ENCODE measurements at places on chromosomes 4 and X.

GRCh38 chr4:121796283-121796682, 4.8 kb upstream of the EXOSC9 start:
- no peak for DNase-seq

DNA sequence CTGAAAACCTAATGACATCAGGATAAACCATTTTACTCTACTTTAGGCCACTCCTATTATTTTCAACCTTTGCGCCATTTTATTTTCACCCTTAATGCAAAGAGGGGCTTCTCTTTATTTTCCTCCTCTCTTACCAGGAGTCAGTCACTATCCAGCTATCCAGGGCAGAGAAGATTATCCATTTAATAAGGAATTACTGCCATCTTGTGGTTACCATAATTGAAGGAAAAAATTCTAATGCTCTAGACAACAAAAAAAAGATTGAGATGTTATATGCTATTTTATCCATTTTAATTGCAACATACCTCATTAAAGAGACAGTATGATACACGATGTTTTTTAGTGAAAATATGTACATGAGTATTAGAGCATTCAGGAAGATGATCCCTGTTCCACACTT, 514.5 kb upstream of the FAM241A start:
- DNase-seq, result no peak

DNA sequence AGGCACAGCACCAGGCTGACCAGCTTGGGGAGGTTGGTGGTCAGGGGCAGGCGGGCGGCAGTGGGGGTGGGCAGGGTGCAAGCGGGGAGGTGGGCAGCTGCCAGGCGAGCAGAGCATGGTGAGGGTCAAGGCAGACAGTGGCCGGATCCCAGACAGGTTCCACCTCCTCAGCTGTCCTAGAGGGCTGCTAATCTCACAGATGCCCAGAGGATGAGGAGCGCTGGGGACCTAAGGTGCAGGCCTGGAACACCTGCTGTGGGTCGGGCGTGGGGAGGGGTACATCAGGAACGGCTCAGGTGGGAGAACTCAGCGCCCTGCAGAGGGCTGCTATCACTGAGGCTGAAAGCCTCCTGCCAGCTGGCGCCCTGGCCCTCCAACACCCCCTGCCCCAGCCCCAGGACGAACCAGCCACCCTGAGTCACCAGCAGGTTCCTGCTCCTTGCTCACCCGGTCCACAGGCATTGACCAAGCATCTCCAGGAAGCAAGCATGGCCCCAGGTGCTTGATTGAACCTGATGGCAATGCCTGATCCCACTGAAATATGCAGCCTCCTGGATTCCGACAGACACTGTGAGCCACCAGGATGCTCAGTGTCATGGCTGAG, 28.4 kb upstream of the C4orf50 start:
- DNase-seq, result no peak

GRCh38 chr4:69848028-69848427, 11.9 kb downstream of the SULT1E1 start:
- DNase-seq, result no peak

GRCh38 chrX:65607070-65607742, 60.2 kb upstream of the MSN start:
- no peak for DNase-seq

DNA sequence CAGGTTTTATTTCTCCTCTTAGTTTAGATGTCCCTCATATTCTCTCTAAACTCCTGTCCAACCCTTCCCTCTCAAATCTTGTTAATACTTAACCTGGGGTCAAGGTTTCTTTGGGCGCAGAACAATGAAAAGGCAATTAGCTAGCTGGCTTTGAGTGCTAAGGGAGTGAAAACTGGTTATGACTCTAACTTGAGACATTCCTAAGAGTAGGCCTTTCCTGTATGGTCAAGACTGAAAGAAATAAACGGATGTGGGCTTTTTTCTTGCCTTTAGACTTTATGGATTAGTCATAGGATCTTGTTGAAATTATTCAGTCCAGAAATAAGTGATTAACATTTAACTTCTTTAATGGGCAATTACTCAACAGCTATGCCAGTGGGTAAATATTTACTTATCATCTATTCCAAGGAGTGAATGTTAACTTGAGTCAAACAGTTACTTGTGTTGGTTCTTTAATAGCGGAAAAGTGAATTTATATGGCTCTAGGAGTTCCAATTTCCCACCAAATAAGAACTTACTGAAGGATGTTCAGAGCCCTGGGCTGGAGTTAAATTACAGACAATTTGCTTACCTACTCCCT, 141.7 kb upstream of the SCML1 start:
- DNase-seq, result no peak

All from RWPE2 (cell line).